Activated naive CD4-positive, alpha-beta T cell treated with anti-CD3 and anti-CD28 coated beads for 36 hours (primary cell): ENCODE measurements at places on chromosomes 2 and 18. TPM values are rescaled to one million over a fixed set of nuclear protein-coding genes. Genes with fewer than 3 reads are reported as not detected.

KCNG3 gene
- total RNA-seq: 0.19 TPM

GRCh38 chr18:62838475-62839098 lies 123.2 kb downstream of the PHLPP1 start:
- DNase-seq: no peak

DNA sequence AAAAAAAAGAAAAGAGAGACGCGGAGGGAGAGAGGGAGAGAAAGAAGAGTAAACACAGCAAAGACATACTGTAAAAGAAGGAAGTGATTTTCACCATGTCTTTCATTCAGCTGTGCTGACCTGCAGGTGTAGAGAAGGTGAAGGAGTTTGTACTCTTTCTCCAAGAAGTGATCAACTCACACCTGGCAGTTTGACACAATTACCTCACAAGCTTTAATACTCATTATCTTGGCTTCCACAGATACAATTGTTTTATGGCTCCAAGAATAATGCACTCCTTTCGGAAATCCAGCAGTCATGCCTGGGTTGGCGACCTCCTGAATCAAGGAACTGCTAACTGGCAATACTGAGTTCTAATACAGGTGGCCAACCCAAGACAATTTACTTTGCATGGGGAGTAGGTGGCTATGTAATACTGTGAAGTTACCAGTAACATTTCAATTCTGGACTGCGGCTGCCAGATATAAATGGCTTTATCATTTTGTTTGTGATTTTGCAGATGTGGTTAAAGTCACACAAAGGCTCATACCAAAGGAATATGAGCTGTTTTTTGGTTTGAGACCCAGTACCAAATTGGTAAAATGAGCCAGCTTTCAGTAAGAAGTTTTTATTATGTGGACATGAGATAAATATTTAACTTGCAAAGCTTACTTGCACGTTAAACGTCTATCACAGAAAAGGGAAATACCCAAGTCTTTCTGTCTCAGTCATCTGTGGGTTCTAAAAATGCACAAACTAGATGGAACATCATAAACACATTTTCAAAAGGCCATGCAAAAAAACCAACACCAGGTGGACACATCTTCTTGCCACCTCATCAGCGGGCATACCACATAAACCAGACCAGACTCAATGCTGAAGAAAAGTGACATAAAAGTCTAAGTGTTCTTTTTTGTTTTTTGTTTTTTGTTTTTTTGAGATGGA lies 69.3 kb downstream of the NCKAP5 start:
- no peak for DNase-seq

- DNase-seq: no peak
Observed at GRCh38 chr18:66895631-66896030, 291.7 kb upstream of the CDH19 start.

- DNase-seq: no peak
Observed at GRCh38 chr18:2240311-2240705, 331.0 kb downstream of the METTL4 start.

GRCh38 chr2:236261452-236261851 lies 2.8 kb downstream of the ASB18 start:
- no peak for DNase-seq

DNA sequence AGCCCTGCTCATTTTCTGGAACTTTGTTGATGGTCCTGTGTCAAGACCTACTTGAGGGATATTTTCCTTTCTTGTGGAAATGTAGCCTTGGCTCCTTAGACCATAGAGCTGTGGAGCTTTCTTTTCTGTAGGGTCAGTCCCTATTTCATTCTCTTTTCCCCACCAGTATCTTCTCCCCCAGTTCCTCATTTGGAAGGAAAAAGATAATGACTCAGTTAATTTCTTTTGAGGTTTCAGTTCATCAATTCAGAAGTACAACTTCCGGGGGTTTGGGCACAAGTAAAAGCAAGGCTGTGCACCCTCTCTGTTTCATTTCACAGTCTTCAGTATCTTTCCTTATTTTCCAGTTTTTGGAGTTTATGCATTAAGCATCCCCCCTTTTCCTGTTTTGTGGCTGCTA lies 70.7 kb downstream of the CDC42EP3 start:
- no peak for DNase-seq

SKOR2 gene
- total RNA-seq: not detected

CYP26B1 gene
- not detected for total RNA-seq

GPR45 gene
- not detected for total RNA-seq

- no peak for DNase-seq
Observed at GRCh38 chr18:51643483-51643882, 446.0 kb upstream of the MEX3C start.

DNA sequence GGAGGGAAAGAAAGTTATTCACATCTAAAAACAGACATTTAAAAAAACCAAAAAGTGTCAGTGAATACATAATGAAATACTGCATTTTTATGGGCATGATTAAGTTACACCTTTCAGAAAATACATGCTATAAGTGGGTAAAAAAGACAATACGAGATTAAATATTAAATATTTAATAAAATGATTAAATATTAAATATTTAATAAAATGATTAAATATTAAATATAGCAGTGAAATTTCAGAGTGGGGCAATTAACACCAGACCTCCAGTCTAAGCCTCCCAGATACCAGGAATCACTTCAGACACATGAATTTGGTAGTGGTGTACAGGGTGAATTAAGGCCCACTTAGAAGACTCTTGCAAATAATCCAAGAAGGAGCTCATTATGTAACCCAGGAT lies 15.5 kb downstream of the RBM43 start:
- DNase-seq: no peak

DNA sequence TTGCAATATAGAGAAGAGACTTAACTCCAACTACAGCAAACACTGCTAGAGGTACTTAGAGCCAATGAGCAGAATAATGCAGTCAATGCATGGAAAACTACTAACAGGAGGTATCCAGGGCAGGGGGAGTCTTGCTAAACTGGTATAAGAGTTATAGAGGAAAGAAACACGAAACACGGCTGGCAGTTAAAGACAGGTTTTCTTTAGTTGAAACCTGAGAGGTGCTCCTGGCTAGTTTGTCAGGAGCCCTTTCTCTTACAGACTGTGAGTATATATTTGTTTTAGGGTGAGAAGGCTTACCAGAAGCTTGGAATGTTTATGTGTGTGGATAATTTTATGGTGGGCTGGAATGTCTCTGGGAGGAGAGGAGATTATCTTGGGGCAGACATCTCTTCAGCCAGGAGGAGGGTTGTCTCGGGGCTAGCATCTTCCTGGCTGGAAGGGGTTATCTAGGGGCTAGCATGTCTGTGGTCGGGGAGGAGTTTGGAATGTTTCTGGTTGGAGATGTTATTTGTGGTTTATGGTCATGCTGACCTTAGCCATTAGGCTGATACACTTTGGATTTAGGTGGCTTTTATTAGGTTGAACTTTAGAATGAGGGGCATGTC lies 1048.8 kb downstream of the DPP10 start:
- DNase-seq: no peak

TRABD2A gene
- total RNA-seq: 41.7 TPM

GRCh38 chr2:177568390-177568789 lies 175.8 kb downstream of the AGPS start:
- no peak for DNase-seq

DNA sequence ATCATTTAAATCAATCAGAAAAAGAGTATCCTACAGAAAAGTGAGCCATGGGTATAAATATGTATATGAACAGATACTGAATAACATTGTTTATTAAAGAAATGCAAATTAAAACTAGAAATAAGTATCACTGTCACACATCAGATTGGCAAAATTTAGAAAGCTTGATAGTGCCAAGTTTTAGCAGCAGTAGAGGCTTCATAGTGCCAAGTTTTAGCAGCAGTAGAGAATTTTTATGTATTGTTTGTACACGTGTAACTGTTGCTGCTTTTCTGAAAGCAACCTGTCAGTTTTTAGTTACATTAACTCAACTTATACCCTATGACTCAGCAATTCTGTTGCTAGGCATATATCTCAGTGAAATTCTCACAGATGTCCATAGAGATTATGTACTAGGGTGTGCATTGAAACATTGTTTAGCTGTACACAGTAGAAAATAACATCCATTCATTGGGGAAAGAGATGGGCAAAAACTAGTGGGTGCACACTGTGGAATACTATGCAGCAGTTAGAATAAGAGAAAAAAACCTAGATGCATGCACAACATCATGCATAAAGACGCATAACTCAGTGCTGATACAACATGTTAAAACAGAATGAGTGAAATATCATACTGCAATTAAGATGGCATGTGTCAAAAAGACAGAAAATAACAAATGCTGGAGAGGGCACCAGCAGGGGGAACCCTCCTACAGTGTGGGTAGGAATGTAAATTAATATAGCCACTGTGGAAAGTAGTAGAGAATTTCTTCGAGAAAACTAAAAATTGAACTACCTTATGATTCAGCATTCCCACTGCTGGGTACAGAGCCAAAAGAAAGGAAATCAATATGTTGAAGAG lies 294.5 kb upstream of the NT5C1B start:
- DNase-seq: peak; percentile 22

- no peak for DNase-seq
Observed at GRCh38 chr2:184906709-184907108, 308.4 kb downstream of the ZNF804A start.

GRCh38 chr18:9115984-9116383 lies 13.5 kb downstream of the NDUFV2 start:
- DNase-seq: no peak

GRCh38 chr18:78957140-78957539 lies 22.5 kb upstream of the SALL3 start:
- DNase-seq: no peak

DNA sequence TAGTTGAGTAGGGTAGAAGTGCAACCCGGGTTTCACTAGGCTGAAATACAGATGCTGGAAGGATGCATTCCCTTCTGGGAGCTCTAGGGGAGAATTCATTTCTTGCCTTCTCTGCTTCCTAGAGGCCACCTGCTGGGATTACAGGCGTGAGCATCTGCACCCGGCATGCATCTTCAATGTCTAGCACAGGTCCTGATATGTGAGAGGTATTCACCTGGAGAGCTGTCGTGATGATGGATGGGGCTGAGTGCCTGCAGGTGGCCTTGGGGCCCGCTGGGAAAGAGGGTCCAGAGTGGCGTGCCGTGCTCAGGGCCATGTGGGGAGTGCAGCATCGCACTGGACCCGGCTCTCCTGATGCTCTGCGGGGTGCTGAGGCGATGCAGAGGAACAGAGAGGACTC lies 6.6 kb upstream of the NTSR2 start:
- no peak for DNase-seq

GRCh38 chr18:78972930-78973331 lies 6.7 kb upstream of the SALL3 start:
- DNase-seq: no peak

BARD1 gene
- total RNA-seq: 24.5 TPM

- no peak for DNase-seq
Observed at GRCh38 chr2:223681125-223681524, 79.0 kb upstream of the SCG2 start.

WDFY1 gene
- total RNA-seq: 39.4 TPM

RBM44 gene
- 0.84 TPM for total RNA-seq

GRCh38 chr2:227054006-227054405 lies 110.0 kb downstream of the COL4A4 start:
- DNase-seq: no peak

DNA sequence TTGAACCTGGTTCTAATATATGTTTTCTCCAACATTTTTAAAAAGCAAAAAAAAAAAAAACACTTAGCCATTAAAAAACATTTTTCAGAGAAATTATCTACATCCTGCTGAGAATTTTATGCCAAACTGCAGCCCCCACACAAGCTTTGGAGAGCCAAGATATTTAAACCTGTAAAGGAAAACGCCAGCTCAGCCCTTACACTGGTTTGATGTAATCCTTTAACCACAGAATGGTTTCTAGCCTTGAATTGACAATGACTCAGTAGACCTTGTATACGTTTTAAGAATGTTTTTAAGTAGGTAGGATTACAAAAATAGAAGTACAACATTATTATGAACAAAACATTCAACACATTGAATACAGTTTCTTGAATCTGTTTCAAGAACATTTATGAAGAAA lies 113.6 kb downstream of the BABAM2 start:
- DNase-seq: peak; percentile 38

DNA sequence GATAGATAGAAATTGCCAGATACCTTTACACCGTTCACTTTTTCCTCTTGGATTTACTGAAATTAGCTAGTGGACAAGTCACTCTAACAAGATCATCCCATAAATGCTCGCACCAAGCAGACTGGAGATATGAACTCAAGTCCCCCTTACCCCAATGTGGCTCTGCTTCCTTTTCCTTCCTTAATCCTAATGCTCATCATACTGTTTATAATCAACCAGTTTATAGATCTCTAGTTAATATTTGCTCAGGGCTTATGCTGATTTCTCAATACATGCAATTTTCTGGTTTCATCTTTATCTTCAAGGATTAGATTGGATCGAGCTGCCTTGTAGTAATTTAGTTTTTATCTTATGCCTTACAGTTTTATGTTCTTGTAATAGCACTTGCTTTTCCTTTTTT lies 318.3 kb upstream of the KLHL29 start:
- DNase-seq: no peak

GRCh38 chr2:17821535-17822444 lies 5.5 kb downstream of the MSGN1 start:
- DNase-seq: no peak

GRCh38 chr2:207327513-207327912 lies 161.8 kb upstream of the KLF7 start:
- no peak for DNase-seq

DNA sequence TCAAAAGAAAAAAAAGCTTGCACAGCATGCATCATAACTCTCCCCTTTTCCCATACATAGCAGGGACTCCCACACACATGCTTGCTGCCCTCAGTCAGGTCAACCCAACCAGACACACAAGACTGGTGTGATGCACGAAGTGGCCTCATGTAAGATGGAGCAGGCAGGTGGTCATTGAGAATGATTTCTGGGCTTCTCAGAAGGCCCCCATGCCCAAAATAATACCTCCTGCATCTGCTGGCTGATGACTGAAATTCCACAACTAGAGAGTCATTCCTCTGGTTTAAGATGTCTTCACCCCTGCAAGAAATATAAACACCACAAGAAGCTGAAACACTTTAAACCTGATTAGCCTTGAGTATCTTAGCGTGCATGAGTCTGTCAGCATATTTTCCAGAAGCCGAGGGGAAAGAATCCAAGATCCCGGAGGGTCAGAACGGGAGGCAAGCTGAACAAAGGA lies 131.1 kb downstream of the AFF3 start:
- no peak for DNase-seq

GRCh38 chr2:17581831-17582230 lies 41.3 kb downstream of the VSNL1 start:
- DNase-seq: no peak
